Endothelial cell (in vitro differentiated cells): ENCODE measurements at places on chromosomes 2 and 18. TPM values are rescaled to one million over a fixed set of nuclear protein-coding genes. Genes with fewer than 3 reads are reported as not detected.

Gene RPRM
- total RNA-seq: 6.4 TPM

Gene CD207
- 0.74 TPM for total RNA-seq

Gene ST8SIA5
- total RNA-seq: 0.49 TPM

Gene TLX2
- total RNA-seq: not detected

Gene ASIC4
- total RNA-seq: 1.6 TPM

Gene ABCB11
- total RNA-seq: 1.9 TPM

Gene AQP12B
- total RNA-seq: not detected

Gene HOXD4
- 3.5 TPM for total RNA-seq

Gene KIF1A
- 52.2 TPM for total RNA-seq

- H3K27me3 ChIP-seq: peaks cover 3% of the 10 kb centered on the region
- H3K4me3 ChIP-seq: peak overlapping the region; percentile 42
- DNase-seq: no peak
- H3K27ac ChIP-seq: peak overlapping the region; percentile 67
These were observed 21.2 kb downstream of the PTRHD1 start for GRCh38 chr2:24771764-24772586.

DNA sequence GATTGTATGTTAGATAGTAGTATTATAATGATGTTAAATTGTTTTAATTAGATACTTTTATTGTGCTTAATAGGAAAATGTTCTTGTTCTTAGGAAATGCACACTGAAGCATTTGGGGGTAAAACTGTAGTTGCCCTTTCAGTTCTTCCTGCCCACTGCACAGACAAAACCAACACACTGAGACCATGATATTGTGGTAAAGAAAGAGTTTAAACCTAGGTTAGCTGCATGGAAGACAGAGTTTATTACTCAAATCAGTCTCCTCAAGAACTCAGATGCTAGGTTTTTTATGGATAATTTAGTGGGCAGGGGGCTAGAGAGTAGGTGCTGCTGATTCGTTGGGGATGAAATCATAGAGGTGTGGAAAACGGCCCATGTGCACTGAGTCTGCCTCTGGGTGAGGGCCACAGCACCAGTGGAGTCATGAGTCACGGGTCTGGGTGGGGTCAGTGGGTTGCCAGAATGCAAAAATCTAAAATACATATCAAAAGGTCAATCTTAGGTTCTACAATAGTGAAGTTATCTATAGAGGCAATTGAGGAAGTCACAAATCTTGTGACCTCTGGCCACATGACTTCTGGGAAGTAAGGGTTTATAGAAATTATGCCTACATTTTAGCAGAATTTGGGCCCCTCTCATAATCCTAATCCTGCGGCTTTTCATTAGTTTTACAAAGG, 283.4 kb upstream of the FBXO11 start:
- H3K27me3 ChIP-seq: peaks cover under 1% of the 10 kb centered on the region
- H3K4me1 ChIP-seq: no peaks in the 10 kb centered on the region
- H3K27ac ChIP-seq: no peak overlapping the region
- DNase-seq: no peak
- H3K36me3 ChIP-seq: no peaks in the 10 kb centered on the region

DNA sequence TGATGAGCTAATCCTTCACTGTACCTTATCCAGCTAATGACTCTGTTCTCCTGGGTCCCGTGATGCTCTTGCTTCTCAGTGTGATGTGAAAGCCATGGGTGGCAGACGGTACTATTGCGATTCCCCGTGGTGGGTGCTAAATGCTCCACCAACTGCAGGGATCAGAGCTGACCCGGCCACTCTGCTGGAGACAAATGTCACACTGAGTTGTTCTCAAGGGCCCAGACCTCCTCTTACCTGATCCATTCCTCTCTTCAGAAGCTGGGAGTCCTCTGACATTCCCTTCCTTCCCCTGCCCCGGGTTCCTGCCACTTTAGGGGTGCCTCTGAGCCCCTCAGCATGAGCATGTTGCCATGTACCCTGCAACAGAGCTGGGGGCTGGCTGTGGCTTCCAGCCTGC, 105.1 kb downstream of the MAPK4 start:
- no peaks in the 10 kb centered on the region for H3K36me3 ChIP-seq
- no peak for DNase-seq
- no peak overlapping the region for H3K4me3 ChIP-seq
- no peaks in the 10 kb centered on the region for H3K4me1 ChIP-seq

- no peak for DNase-seq
- H3K27me3 ChIP-seq: no peaks in the 10 kb centered on the region
- no peaks in the 10 kb centered on the region for H3K36me3 ChIP-seq
These were observed 162.0 kb downstream of the SLC4A3 start for GRCh38 chr2:219789476-219789875.

- H3K27ac ChIP-seq: no peak overlapping the region
- DNase-seq: no peak
- peaks cover 6% of the 10 kb centered on the region for H3K36me3 ChIP-seq
- H3K4me1 ChIP-seq: no peaks in the 10 kb centered on the region
These were observed 106.9 kb upstream of the ITGB6 start for GRCh38 chr2:160306985-160307384.

- H3K27ac ChIP-seq: no peak overlapping the region
- H3K36me3 ChIP-seq: peaks cover 14% of the 10 kb centered on the region
- peaks cover 5% of the 10 kb centered on the region for H3K27me3 ChIP-seq
- H3K4me1 ChIP-seq: peaks cover 11% of the 10 kb centered on the region
These were observed 149.6 kb downstream of the IRS1 start for GRCh38 chr2:226649871-226650660.

DNA sequence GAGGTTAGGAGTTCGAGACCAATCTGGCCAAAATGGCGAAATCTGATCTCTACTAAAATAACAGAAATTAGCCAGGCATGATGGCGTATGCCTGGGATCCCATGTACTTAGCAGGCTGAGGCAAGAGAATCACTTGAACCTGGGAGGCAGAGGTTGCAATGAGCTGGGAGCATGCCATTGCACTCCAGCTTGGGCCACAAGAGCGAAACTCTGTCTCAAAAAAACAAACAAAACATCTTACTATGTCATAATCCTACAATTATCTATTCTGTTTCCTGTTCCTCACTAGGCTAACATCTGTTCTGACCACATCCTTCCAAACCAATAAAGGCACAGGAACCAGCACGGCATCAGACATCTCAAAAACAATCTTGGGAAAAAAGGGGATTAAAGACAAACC, 361.8 kb upstream of the UBE2E3 start:
- peaks cover 2% of the 10 kb centered on the region for H3K27me3 ChIP-seq
- H3K4me1 ChIP-seq: peaks cover 20% of the 10 kb centered on the region
- no peak for DNase-seq

DNA sequence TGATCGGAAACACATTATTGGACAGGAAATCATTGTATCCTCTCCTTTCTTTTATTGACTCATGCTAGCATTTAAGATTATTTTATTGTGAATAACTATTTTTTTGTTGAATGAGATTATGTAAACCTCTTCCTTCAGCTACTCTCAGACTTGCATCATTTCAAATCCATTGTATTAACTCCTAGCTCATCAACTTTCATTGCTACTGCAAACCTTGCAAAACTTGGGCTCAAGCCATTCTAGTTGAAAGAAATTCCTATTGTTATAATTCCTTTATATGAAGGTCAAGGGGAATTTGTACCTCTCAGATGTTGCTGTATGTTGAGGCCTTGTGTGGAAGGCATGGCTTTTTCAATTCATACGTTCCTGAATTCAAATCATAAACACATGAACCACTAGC, 1764.6 kb downstream of the SUCLG1 start:
- DNase-seq: no peak
- no peaks in the 10 kb centered on the region for H3K4me1 ChIP-seq
- no peak overlapping the region for H3K4me3 ChIP-seq
- H3K27me3 ChIP-seq: no peaks in the 10 kb centered on the region
- no peaks in the 10 kb centered on the region for H3K36me3 ChIP-seq
- H3K27ac ChIP-seq: no peak overlapping the region

DNA sequence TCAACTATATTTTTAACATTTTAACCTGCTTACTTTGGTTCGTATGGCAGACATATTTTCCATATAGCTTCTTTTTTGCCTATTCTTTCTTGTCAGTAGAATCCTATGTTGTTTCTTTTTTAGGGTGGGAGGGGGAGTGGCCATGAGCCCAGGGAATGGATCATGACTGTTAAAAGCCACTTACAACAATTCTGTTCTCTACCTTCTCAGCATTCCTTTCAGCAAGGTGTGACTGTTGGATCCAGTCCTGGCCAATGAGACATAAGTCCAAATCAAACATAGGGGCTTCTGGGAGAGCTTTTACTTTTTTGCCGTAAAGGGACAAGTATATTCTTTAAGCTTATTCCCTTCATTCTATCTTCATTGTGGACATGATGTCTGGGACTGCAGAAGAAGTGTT, 25.0 kb upstream of the DNAH6 start:
- no peaks in the 10 kb centered on the region for H3K36me3 ChIP-seq
- no peak for DNase-seq
- H3K27ac ChIP-seq: no peak overlapping the region
- H3K27me3 ChIP-seq: no peaks in the 10 kb centered on the region
- H3K4me1 ChIP-seq: peaks cover 5% of the 10 kb centered on the region

DNA sequence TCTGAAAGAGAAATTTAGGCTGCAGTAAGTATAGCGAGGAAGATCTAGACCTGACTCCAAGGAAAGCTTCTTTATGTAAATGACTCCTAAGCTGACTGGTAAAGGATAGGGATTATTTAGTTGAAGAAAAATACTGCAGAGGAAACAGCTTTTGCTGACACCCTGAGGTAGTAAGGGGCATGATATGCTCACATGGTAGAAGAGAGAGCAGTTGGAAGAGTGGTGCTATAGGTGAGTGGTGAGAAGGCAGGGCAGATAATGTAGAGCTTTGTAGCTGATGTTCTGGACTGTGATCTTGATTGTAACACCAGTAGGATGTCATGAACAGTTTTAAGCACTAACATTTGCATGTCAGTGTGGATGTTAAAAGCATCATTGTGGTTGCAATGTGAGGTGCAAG, 639.1 kb upstream of the SLC39A10 start:
- no peak for DNase-seq
- H3K4me3 ChIP-seq: no peak overlapping the region
- no peaks in the 10 kb centered on the region for H3K36me3 ChIP-seq
- H3K4me1 ChIP-seq: no peaks in the 10 kb centered on the region

DNA sequence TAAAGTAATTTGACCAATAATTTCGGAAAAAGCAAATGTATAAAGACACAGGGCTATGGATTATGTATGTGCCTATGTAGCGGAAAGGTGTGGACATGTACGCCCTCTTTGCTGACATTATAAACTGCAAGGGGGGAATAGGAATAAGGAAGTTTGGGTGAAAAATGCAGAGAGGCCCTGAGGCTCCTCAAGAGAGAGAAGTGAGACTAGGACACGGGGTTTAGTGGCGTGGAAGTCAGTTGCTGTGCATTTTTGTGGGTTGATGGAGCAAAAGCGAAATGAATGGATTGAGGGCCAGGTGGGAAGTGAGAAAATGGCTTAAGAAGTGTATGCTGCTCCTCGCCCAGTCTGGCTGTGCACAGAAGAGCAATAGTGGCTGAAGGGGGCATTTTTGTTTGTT, 96.2 kb upstream of the B3GNT7 start:
- H3K36me3 ChIP-seq: no peaks in the 10 kb centered on the region
- H3K27me3 ChIP-seq: no peaks in the 10 kb centered on the region
- H3K27ac ChIP-seq: no peak overlapping the region
- DNase-seq: no peak

DNA sequence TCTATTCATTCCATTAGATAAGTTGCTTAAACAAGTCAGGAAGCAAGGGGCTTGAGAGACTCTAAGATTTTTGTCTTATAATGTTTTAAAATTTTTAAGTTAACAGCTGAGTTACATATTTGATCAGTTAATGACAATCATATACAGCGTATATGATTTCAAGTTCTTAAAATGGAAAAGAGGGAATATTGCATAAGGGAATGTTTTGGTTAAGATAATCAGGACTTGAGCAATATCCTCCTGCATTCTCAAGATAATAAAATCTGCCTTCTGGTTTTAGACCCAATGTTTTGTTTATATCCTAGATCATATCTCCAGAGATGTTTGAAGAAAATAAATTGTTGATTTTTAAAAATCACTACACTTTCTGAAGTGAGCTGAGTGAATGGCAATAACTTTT, 13.4 kb upstream of the DYNC1I2 start:
- no peaks in the 10 kb centered on the region for H3K36me3 ChIP-seq
- DNase-seq: no peak
- peaks cover 4% of the 10 kb centered on the region for H3K27me3 ChIP-seq
- no peak overlapping the region for H3K4me3 ChIP-seq
- peaks cover 20% of the 10 kb centered on the region for H3K4me1 ChIP-seq
- no peak overlapping the region for H3K27ac ChIP-seq

- H3K4me3 ChIP-seq: no peak overlapping the region
- H3K4me1 ChIP-seq: peaks cover 3% of the 10 kb centered on the region
- peaks cover 7% of the 10 kb centered on the region for H3K36me3 ChIP-seq
- H3K27me3 ChIP-seq: peaks cover 10% of the 10 kb centered on the region
These were observed 310.7 kb upstream of the MYT1L start for GRCh38 chr2:2641541-2642410.

- H3K27ac ChIP-seq: no peak overlapping the region
- no peaks in the 10 kb centered on the region for H3K4me1 ChIP-seq
- no peaks in the 10 kb centered on the region for H3K36me3 ChIP-seq
- no peak overlapping the region for H3K4me3 ChIP-seq
- no peak for DNase-seq
These were observed 5.1 kb upstream of the EML4 start for GRCh38 chr2:42164046-42164445.

DNA sequence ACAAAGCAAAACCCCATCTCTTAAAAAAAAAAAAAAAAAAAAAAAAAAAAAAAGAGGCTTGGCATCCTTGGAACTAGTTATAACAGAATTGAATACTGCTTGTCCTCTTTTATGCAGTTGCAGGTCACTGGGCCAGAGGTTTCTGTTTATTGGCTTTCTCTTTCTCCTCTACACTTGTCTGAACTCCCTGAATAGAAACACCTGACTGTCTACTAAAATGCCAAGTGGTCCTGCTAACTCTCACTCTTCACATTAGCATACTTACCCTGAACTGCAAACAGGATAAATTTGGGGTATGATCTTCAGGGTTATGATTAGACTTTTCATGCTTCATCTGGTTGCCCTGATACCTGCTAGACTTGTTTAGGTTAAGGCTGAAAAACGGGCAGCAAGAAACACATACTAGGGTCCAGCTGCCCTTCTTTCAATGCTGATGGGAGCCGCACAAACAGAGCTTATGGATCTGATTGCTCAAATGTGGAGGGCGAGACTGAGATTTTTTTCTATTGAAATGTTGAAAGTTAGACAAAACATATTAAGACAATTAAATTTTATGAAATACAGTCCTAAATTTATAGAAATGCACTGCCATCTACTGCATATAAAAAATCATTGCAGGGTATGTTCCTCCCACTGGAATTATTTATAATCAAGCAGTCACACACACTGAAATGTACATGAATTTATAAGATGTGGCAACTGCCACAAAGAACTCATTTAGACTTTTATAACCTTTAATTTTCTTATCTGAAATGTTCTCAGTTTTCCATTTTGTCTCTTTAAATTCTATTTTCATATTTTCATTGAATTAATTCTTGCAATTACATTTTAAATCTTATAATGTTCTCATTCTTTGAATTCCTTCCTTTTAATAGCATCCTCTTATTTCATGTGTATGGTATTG, 40.8 kb downstream of the GTF3C3 start:
- peaks cover 29% of the 10 kb centered on the region for H3K36me3 ChIP-seq
- DNase-seq: no peak
- H3K4me1 ChIP-seq: peaks cover 2% of the 10 kb centered on the region

- H3K36me3 ChIP-seq: peaks cover 6% of the 10 kb centered on the region
- H3K4me3 ChIP-seq: no peak overlapping the region
- H3K27ac ChIP-seq: no peak overlapping the region
- H3K27me3 ChIP-seq: peaks cover 4% of the 10 kb centered on the region
These were observed 138.4 kb downstream of the TCF4 start for GRCh38 chr18:55449412-55450140.
